PC-3 (cell line): ENCODE measurements at places on chromosomes 7 and 10.

- no peak overlapping the region for H3K27ac ChIP-seq
- H3K4me3 ChIP-seq: no peak overlapping the region
- H3K27me3 ChIP-seq: no peaks in the 10 kb centered on the region
- DNase-seq: no peak
- H3K36me3 ChIP-seq: no peaks in the 10 kb centered on the region
These were observed 42.5 kb upstream of the LCOR start for GRCh38 chr10:96789571-96790108.

GRCh38 chr7:83947260-83947659, 247.3 kb downstream of the SEMA3A start:
- H3K27ac ChIP-seq: no peak overlapping the region
- peak; percentile 48 for DNase-seq

DNA sequence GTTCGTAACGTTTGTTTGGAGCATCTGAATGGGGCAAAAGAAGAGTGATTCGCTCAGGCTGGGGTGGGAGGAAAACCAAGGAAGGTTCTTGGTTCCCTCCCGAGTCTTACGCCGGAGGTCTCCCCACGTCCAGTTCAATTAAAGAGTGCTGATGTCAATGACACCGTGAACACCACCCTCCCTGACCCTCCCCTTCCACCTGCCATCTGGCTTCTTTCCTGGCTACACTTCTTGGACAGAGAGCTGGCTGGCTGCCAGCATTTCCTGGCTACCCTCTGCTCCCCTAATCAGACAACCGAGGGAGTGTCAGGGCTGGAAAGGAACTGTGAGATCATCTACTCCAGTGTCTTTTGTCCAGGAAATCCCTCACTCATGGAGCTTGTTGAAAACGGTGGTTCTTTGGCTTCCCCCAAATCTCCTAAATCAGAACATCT, 24.1 kb upstream of the FFAR4 start:
- peak overlapping the region; percentile 60 for H3K4me3 ChIP-seq
- no peaks in the 10 kb centered on the region for H3K36me3 ChIP-seq
- DNase-seq: peak; percentile 32

- H3K27me3 ChIP-seq: no peaks in the 10 kb centered on the region
- H3K36me3 ChIP-seq: no peaks in the 10 kb centered on the region
- H3K27ac ChIP-seq: no peak overlapping the region
- H3K4me1 ChIP-seq: no peaks in the 10 kb centered on the region
These were observed 125.4 kb downstream of the ITIH5 start for GRCh38 chr10:7541137-7542087.

DNA sequence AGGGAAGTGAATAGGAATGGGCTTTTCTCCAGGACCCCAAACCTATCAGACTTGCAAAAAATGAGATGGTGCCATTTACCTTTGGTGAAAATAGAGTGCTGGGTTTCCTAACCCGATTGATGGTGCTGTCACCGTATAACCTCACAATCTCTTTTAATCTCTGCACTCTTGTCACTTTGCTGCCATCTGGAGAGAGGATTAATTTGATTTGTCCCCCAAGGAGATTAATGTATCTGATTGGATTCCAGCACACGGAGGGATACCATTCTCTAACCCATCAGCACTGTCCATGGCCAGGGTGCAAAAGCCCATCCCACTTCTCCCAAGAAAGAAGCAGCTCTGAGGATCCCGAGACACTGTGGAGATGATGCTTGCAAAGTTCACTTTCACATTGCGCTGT, 86.3 kb upstream of the NFE2L3 start:
- no peak overlapping the region for H3K27ac ChIP-seq
- no peak overlapping the region for H3K4me3 ChIP-seq
- H3K36me3 ChIP-seq: no peaks in the 10 kb centered on the region

GRCh38 chr7:87876869-87877234, 559 bp downstream of the DBF4 start:
- peak overlapping the region; percentile 83 for H3K27ac ChIP-seq
- no peaks in the 10 kb centered on the region for H3K27me3 ChIP-seq
- H3K4me1 ChIP-seq: peaks cover 23% of the 10 kb centered on the region
- peaks cover 17% of the 10 kb centered on the region for H3K36me3 ChIP-seq
- peak; percentile 41 for DNase-seq

- H3K27ac ChIP-seq: no peak overlapping the region
- no peaks in the 10 kb centered on the region for H3K36me3 ChIP-seq
- no peaks in the 10 kb centered on the region for H3K27me3 ChIP-seq
These were observed 31.2 kb downstream of the SMNDC1 start for GRCh38 chr10:110273474-110273873.

DNA sequence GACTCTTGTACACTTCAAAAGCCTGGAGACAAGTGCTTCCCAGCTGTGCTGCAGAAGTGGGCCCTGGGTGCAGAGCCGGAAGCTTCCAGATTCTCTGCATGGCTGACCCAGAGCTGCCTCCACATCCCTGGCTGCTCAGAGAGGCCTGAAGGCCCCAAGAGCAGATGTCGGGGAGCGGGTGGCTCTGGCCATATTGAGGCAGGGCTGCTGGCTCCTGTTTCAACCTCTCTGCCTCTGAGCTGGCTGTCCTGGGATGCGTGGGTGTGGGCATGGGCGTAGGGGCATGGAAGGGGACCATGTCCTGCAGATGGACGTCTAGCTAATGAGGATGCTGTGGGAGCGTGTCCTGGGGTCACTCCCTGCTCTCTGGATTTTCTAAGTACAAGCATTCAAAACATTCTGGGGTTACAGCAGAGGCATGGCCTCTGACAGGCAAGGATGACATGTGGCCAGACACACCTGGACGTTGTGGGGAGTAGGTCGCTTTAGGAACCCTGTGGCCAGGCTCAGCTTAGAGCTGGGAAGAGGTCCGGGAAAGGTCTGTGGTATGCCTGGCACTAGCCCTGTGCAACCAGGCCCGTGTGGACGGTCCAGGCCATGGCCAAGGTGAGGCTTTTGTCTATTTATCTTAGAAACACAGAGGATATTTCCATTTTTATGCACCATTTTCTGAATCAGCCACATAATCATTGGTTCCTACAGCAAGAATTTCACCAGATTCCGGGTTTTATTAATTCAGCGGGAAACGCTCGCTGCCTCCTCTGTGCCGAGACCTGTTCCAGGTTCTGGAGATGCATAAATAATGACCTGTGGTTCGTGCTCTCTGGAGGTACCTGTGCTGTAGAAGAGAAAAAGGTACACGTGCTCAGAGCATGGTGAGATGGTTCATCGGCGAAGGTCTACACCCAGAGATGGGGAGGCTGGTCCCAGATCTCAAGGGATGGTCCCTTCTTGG, 361.1 kb downstream of the GLRX3 start:
- no peak overlapping the region for H3K27ac ChIP-seq
- no peak for DNase-seq
- H3K4me3 ChIP-seq: no peak overlapping the region
- H3K27me3 ChIP-seq: no peaks in the 10 kb centered on the region
- no peaks in the 10 kb centered on the region for H3K36me3 ChIP-seq

DNA sequence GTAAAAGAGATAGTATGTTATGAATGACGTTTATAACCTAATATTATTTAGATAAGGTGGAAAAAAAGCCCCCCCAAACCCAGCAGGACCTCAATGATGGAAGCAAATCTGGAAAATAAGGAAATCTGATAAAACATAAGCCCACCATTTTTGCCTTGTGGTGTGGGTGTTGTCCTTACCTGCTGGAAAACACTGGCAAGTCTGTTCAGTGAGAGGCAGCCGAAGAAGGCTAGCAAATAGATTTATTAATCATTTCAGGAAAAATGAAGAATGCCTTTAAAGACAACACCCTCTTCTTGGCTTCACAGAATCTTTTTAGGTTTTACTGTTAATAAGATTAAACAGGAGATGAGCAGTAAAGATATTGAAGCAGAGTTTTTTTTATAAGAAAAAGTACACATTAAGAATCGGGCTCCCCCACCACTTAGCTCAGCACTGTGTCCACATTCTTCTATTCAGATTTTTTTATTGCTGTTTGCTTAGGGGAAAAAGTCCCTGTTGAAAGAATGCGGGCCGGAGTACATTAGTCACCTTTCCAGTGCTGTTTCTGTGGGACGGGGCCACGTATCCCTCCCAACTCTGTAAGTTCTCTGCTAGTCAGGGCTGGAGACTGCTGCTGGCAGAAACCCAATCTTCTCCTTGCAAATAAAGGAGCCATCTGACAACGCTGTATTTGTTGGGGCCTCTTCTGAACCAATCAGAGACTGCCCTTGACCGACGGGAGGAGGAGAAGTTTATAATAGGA, 104.1 kb downstream of the EVX1 start:
- peak; percentile 99 for DNase-seq
- H3K4me3 ChIP-seq: peak overlapping the region; percentile 57
- H3K4me1 ChIP-seq: peaks cover 43% of the 10 kb centered on the region
- peak overlapping the region; percentile 92 for H3K27ac ChIP-seq
- H3K27me3 ChIP-seq: no peaks in the 10 kb centered on the region

- no peaks in the 10 kb centered on the region for H3K27me3 ChIP-seq
- H3K27ac ChIP-seq: peak overlapping the region; percentile 94
- peaks cover 4% of the 10 kb centered on the region; the same call in 1 of the 2 replicates for H3K36me3 ChIP-seq
- peak; percentile 7 for DNase-seq
These were observed 195.3 kb downstream of the FAM107B start for GRCh38 chr10:14579405-14579804.

GRCh38 chr7:32937344-32938174, 19.7 kb upstream of the FKBP9 start:
- H3K36me3 ChIP-seq: no peaks in the 10 kb centered on the region
- no peaks in the 10 kb centered on the region for H3K27me3 ChIP-seq
- no peaks in the 10 kb centered on the region for H3K4me1 ChIP-seq

DNA sequence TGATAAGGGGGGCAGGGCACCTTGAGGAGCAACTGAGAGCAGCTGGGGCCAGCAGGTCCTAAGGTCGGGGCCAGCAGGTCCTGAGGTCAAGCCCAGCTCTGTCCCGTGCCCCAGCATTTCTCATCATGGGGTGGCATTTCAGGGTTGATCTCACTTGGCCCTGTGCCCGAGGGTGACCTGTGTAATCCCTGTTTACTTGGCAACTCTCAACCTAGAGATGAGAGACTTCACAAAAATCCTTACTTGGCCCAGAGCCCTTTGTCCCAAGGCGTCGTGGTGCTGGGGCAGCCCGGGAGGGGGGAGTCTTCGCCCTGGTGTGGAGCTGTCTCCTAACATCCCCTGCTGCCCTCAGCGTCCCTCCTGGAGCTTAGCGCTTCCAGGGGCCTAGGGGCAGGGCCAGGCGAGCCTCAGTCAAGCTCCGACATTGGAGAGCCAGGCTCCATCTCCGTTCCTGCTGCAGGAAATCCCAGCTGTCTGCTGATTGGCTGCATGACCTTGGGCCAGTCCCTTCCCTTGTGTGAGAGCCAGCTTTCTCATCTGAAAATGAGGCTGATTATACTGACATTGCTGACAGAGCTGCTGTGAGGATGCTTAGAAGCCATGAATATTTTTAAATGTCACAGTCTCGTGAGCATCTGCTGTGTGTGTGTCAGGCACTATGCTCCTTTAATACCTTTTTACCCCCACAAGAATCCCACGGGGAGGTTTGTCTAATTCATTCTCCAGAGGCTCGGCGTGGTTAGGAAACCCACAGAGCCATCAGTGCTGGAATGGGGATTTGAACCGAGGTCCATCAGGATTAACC, 94.3 kb downstream of the ZMIZ1 start:
- peak overlapping the region; percentile 4; the same call in 1 of the 2 replicates for H3K27ac ChIP-seq
- H3K4me1 ChIP-seq: peaks cover 39% of the 10 kb centered on the region
- no peak overlapping the region for H3K4me3 ChIP-seq
- DNase-seq: peak; percentile 100
- no peaks in the 10 kb centered on the region for H3K27me3 ChIP-seq

DNA sequence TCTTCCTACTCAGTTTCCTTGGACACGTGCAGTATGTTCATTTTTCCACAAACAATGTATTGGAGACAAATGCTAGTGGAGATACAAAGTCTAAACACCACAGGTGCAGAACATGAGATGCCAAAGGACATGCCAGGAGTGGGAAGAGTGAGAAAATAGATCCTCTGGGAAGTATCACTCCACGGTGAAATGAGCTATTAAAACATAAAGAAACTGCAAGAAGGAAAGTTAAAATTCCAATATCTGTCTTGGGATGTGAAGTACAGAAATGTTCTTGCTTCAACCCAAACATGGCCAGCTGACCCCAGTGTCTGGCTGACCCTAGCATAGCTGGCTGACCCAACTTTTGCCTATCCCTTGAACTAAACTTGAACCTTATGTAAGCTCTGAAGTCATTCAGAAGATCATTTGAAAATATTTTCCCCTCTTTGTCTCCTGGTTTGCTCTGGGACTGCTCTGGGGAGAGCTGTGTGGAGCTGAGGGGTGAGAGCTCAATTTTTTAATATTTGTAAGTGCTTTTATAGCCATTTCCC, 59.5 kb downstream of the FZD1 start:
- H3K36me3 ChIP-seq: no peaks in the 10 kb centered on the region
- H3K27me3 ChIP-seq: peaks cover 12% of the 10 kb centered on the region; the same call in 1 of the 2 replicates
- H3K27ac ChIP-seq: no peak overlapping the region
- DNase-seq: no peak

- no peaks in the 10 kb centered on the region for H3K27me3 ChIP-seq
- H3K27ac ChIP-seq: no peak overlapping the region
- H3K4me1 ChIP-seq: no peaks in the 10 kb centered on the region
- no peak for DNase-seq
These were observed 3.9 kb upstream of the CDK6 start for GRCh38 chr7:92840316-92840715.

GRCh38 chr7:107396990-107397389, 72.9 kb upstream of the GPR22 start:
- DNase-seq: no peak
- no peak overlapping the region for H3K27ac ChIP-seq
- no peaks in the 10 kb centered on the region for H3K36me3 ChIP-seq
- no peak overlapping the region for H3K4me3 ChIP-seq
- no peaks in the 10 kb centered on the region for H3K27me3 ChIP-seq
- H3K4me1 ChIP-seq: no peaks in the 10 kb centered on the region; the same call in 1 of the 2 replicates

DNA sequence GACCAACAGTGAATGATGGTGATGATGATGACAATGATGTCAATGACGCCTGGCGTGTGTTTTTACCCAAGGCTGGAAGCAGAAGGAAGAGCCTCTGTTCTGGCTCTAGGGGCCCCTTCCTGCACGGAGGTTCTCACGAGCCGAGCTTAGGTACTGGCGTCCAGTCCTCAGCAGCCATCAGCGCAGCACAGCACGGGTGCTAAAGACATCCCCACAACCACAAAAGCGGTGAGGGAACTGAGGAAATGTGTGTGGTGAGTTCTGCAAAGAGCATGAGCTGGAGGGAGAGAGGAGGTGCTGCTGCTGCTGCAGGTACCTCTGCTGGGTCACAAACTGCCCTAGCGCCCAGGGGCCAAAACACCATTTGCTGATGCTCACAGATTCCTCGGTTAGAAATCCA, 81.6 kb downstream of the SFMBT2 start:
- no peaks in the 10 kb centered on the region for H3K36me3 ChIP-seq
- no peaks in the 10 kb centered on the region for H3K4me1 ChIP-seq
- no peak for DNase-seq

- H3K27me3 ChIP-seq: no peaks in the 10 kb centered on the region
- no peak overlapping the region for H3K27ac ChIP-seq
- peaks cover 14% of the 10 kb centered on the region for H3K4me1 ChIP-seq
These were observed 309.9 kb upstream of the IGFBP3 start for GRCh38 chr7:46230990-46231305.

- no peaks in the 10 kb centered on the region for H3K27me3 ChIP-seq
- H3K36me3 ChIP-seq: no peaks in the 10 kb centered on the region
- DNase-seq: peak; percentile 90
- peak overlapping the region; percentile 17; the same call in 1 of the 2 replicates for H3K4me3 ChIP-seq
- H3K4me1 ChIP-seq: peaks cover 27% of the 10 kb centered on the region
These were observed 14.5 kb downstream of the ANKIB1 start for GRCh38 chr7:92260248-92260781.

- no peaks in the 10 kb centered on the region for H3K27me3 ChIP-seq
- H3K4me3 ChIP-seq: no peak overlapping the region
- peaks cover 33% of the 10 kb centered on the region for H3K4me1 ChIP-seq
- H3K27ac ChIP-seq: peak overlapping the region; percentile 66
These were observed 35.0 kb downstream of the NSUN6 start for GRCh38 chr10:18616337-18616736.
